ENCODE measurements at places on chromosomes 3 and 15.

DNA sequence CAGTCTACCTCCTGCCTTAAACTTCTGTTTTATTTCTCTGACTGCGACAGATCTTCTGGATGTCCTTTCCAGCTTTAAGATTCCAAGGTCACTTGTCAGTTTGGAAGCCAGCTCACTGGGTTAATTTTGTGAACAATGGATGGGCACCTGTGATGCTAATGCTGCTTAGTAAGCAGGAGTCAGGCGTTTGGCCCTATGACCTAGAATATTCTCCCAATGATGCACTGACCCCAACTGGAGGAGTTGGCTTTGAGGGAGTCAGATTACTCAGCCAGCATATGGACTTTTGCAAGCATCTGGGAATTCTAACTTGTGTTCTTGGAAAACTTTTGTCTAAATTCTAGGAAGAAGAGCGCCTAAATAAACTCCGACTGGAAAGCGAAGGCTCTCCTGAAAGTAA is 28.1 kb downstream of the HACD3 start:
- no peak for DNase-seq

GRCh38 chr3:20930034-20930433 is 744.0 kb upstream of the SGO1 start:
- DNase-seq, result peak; percentile 23

GRCh38 chr3:21041621-21042020 is 709.4 kb downstream of the ZNF385D start:
- DNase-seq, result no peak

DNA sequence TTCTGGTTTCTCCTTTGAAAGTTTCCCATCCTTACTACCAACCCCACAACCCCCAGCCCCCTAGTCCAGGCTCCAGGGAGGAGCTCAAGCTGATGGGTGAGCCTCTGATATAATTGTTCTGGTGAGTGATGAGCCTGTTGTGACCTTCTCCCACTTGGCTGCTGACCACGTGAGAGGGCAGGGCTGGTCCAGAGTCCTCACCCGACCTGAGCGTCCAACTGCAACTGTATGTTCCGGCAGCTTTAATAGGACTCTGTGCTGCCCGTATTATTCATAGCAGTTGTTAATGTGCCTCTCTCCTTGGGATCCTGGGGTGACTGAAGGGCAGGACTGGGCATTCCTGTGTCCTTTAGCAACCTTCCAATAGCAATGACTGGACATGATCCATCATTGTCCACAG is 56.2 kb downstream of the B3GNT5 start:
- no peak for DNase-seq

DNA sequence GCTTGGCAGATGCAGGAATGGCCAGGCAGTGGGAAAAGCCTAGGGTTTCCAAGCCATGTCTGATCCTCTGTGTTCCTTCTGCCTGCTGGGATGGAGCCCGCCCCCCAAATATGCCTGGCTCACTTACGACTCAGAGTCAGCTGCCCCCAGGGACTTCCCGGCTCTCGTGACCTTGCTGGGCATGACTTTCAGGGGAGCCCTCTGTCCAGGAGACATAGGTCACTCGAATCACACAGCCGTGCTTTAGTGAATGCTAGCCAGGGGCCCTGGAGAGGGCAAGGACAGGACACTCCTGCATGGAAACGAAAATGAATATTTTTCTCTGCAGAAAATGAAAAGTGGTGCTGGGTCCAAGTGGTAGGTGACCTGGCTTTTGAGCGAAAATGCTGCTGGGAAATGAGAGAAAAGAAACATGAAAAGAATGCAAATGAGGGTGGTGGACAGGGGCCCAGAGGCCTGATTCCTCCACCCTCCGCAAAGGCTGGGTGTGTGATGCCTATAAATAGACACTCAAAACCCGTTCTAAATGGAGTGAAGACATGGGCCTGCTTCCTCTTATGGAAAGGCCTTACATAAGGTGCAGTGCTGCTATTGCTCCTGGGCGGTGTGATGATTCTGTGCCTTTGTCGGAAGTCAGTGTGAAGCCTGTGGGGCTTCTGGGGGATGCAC is 107.4 kb downstream of the APBA2 start:
- no peak for DNase-seq

GRCh38 chr3:33991673-33992072 is 193.2 kb downstream of the PDCD6IP start:
- no peak for DNase-seq

DNA sequence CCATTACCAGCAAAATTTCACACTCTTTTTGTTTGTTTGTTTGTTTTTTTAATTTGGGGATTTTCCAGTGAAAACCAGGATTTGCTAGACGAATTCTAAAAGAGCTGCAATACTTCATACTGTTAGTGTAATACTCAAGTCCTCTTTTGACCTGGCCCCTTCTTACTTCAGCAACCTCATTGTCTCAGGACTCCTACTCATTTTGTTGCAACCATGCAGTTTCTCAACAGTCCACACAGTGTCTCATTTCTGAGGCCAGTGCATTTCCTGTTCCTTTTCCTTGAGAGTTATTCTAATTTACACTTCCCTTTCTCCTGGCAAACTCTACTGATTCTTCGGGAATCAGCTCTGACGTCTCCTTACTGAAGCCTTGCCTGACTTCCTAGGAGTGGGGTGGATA is 35.6 kb downstream of the NSUN3 start:
- DNase-seq, result no peak

DNA sequence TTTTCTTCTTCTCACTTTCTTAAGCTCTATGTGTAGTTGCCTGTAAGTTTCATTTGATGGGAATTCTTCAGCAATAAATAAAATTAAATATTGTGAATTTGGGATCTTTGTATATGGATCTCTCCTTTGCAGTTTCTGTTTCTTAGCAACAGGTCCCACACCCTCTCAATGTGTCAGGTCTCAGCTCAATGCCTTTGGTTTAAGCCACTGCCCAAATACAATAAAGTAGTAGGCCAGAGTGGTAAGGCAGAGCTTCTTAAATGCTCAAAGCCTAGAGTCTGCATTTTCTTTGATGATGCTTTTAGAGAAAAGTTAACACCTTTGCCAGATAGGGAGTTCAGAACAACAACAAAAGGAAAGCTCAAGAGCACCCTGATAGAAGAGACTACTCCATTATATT is 343.7 kb downstream of the NSUN3 start:
- DNase-seq, result no peak

- peak; percentile 21 for DNase-seq
Measured at GRCh38 chr3:72665701-72666446, 182.4 kb downstream of the SHQ1 start.

DNA sequence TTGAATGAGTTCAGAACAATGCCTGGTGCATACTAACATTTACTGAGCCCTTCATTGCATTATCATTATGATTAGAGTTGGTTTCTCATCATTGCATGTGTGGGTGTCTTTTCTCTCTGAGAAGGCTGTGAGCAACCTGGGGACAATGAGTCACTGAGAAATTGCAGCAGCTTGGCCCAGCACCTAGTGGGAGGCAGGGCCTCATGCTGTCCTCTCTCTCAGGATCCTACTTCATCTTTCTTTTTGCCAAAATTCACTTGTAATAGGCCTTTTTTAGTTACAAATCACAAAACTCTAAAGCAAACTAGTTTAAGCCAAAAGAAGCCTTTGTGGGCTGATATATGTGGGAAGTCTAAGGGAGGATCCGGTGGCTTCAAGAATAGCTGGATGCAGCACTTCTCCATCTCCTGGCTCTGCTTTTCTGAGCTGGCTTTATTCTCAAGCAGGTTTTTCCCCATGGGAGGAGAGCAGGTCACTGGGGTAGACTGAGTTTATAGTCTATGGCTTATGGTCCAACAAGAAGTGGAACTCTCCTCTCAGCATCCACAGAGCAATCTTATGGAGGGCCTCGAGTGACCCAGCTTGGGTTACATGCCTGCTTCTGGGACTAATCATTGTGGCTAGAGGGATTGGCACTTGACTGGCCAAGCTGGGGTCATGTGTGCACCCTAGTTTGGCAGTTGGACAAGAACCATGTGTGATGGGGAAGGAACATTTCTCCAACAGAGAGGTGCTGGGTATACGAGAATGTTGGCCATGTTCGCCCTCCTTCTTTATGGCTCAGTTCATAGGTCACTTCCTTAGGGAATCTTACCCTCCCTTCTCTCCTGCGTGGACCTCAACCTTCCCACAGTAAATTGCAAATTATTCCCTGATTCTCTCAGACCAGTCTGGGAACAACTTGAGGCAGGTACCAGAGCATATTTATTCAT is 8.7 kb upstream of the CAMK1 start:
- DNase-seq, result peak; percentile 72

GRCh38 chr3:194364652-194365434 is 4.7 kb downstream of the LRRC15 start:
- no peak for DNase-seq

GRCh38 chr3:107368654-107369398 is 8.4 kb upstream of the CCDC54 start:
- DNase-seq, result no peak

GRCh38 chr15:99409097-99409473 is 156.7 kb upstream of the MEF2A start:
- peak; percentile 58 for DNase-seq

GRCh38 chr3:138594935-138595610 is 1.0 kb upstream of the CEP70 start:
- DNase-seq, result no peak

- DNase-seq, result peak; percentile 58
Measured at GRCh38 chr3:131326307-131326706, 55.3 kb upstream of the NUDT16 start.

DNA sequence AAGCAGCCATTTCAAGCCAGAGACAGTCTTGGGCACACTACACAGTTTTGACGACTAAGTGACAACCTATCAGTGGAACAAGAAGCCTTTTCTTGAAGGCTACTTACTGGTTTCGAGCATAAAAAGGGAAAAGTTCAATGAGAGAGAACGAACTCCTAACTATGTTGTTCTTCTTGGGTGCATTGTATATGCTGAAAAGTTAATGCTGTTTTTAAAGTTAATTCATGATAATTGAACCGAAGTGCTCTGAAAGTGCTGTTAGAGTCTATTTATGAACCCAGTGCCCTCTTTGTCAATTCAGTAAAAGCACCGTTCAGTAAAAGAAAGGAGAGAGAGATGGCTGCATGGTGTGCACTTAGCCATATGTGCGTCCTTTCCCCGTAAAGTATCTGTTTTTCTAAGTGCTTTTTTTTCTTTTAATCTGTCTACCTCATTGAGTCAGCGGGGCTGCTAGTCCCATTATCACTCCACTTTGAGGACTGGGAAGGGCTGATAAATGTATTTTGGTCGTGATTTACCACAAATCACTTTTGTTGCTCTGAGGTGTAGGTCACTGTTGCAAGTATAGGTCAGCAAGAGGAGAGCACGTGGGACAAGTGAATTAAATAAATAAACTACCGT is 380.7 kb upstream of the GOLIM4 start:
- DNase-seq, result no peak

GRCh38 chr3:174620138-174620537 is 239.0 kb upstream of the NAALADL2 start:
- peak; percentile 9 for DNase-seq

- no peak for DNase-seq
Measured at GRCh38 chr15:96870580-96870979, 540.1 kb downstream of the NR2F2 start.

DNA sequence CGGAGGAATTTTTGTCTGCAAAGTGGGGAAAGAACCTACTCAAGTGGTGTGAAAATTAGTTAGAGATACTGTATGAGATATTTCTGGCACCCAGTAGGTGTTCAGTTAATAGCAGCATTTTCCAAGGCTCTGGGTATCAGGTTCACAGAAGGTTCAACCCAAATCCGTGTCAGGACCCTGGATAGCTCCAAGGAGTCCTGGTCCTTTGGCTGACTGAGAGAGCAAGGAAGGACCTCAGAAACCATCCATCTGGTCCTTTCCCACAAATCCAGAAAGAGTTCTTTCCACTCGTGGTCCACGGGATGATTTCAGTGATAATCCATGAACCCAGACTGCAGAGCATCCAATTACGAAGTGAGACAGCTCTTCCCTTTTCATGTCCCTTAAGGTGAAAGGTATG is 51.4 kb downstream of the SLC6A11 start:
- DNase-seq, result peak; percentile 24

DNA sequence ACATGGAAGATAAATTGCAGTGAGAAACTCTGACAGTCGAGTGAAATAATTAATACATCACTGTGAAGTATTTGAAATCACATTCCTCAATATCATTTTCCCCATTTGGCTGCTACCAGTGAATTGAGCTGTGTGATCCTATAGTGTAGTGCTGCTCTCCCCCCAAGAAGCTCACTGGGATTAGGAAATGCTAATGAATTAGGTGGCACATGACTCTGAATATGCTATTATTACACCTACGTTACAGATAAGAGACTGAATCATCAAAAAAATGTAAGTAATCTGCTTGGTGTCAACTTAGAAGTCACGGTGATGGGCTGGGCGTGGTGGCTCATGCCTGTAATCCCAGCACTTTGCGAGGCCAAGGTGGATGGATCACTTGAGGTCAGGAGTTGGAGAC is 34.7 kb upstream of the SYNM start:
- no peak for DNase-seq

DNA sequence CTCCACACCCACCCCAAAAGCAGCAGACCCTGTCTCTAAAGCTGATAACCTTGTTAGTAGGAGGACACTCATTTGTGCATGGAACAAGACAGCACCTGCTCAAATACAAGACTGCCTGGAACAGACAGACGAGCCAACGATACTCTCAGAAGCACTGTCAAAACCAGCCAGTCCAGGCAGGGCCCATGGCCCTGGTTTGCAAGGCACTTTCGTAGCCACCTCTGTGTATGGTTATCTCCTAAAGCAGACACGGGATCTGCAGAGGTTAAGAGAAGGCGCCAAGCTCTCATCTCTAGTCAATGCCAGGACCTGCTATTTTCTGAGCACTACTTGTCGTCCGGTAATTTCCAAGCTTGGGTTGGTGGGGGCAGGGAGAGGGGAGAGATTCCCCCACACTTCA is 10.5 kb downstream of the NTRK3 start:
- no peak for DNase-seq

- DNase-seq, result no peak
Measured at GRCh38 chr15:73632670-73633058, 525 bp downstream of the NPTN start.

DNA sequence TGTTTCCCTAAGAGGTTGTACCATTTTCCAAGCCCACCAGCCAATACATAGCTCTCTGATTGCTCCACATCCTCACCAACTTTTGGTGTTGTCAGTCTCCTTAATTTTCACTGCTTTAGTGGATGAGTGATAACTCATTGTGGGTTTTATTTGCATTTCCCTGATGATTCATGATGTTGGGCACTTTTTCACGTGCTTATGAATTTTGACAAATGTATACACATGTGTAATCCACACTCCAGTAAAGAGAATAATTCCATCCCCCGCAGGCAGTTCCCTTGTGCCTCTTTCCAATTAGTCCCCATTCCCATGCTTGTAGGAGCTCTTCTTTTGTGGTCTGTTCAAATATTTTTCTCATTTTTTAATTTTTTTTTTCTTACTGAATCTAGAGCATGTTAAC is 52.4 kb downstream of the ANP32A start:
- peak; percentile 57 for DNase-seq

- peak; percentile 28 for DNase-seq
Measured at GRCh38 chr15:58185439-58185838, 47.3 kb downstream of the AQP9 start.

DNA sequence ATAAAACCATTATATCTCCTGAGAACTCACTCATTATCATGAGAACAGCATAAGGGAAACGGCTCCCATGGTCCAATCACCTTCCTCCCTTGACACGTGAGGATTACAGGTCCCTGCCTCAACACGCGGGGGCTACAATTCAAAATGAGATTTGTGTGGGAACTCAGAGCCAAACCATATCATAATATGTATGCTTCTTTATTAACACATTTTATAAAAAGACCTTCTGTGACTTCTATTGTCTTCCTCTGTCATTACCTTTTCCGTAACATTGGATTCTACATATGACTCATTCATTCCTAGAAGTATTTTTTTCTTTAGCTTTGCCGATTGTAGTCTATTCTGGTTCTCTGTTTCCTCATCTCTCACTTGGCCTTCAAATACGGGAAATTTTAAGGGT is 267.2 kb upstream of the ROBO1 start:
- DNase-seq, result no peak

GRCh38 chr3:177221744-177222143 is 24.5 kb upstream of the TBL1XR1 start:
- DNase-seq, result no peak

All from mammary epithelial cell (primary cell).